ENCODE measurements at places on chromosomes 11 and 22.
A peak's percentile ranks its signal among the peaks of the same experiment; 100 is the strongest.

DNA sequence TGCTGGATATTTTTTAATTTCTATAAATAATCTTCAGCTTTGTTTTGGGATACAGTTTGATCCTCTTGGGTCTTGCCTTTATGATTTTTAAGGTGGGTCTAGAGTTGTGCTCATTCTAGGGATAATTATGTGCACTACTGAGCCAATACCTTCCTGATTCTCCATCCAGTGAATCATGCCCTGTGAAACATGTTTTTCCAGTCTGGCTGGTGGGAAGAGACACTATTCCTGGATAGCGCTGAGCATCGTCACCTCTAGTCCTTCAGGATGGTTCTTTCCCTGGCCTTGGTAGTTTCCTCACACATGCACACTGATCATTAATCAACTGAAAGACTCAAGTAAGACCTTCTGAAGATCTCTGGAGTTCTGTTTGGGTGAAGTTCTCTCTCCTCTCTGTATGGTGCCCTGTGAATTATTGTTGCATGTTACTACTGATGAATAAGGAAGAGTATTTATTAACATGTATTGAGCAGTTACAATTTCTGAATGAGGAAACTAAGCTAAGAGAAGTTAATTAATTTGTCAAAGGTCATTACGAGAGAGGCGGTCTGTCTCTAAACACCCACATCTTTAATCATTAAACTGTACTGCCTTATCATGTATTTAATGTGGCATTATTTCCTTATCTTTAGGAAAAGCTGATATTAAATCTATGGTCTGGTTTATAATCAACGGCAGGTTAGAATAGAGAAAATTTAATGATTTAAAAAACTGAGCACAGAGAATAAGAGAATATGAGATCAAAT lies 39.1 kb upstream of the LIPT2 start:
- no peak for DNase-seq

DNA sequence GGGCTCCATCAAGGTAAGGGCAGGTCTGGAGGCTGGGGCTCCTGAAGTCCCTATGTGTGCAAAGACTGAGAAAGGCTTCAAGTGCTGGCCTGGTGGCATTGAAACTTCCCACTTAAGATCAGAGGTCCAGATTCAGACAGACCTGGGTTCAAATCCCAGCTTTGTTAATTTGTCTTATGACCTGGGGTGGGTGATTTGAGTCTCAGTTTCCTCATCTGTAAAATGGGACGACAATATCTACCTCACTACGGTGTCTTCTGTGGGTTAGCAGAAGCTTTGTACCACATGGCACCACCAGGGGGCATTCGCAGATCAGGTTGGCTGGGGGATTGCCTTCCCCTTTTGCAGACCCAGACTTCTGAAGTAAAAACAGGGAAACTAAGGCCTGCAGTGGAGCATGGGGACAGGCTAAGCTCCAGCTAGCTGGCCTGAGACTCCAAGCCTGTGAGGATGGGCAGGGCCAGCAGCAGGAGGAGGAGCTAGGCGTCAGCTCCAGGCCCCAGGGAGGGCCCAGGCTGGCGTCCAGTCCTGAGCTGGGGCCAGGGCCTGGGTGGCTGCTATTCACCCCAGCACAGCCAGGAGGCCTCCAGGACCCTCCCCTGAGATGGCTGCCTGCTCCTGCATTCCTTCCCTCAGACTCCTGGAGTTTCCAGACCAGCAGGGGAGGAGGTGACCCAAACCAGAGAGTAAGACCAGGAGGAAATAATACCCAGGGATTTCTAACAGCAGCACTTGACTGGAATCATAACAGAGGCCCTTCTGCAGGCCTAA lies 1.5 kb downstream of the CASTOR1 start:
- DNase-seq: peak; percentile 80

- no peak for DNase-seq
Measured at GRCh38 chr11:514606-515005, 7.6 kb upstream of the RNH1 start.

GRCh38 chr11:18408558-18409291 lies 3.4 kb upstream of the LDHC start:
- no peak for DNase-seq

- peak; percentile 17 for DNase-seq
Measured at GRCh38 chr11:74453373-74453975, 13.9 kb downstream of the KCNE3 start.

DNA sequence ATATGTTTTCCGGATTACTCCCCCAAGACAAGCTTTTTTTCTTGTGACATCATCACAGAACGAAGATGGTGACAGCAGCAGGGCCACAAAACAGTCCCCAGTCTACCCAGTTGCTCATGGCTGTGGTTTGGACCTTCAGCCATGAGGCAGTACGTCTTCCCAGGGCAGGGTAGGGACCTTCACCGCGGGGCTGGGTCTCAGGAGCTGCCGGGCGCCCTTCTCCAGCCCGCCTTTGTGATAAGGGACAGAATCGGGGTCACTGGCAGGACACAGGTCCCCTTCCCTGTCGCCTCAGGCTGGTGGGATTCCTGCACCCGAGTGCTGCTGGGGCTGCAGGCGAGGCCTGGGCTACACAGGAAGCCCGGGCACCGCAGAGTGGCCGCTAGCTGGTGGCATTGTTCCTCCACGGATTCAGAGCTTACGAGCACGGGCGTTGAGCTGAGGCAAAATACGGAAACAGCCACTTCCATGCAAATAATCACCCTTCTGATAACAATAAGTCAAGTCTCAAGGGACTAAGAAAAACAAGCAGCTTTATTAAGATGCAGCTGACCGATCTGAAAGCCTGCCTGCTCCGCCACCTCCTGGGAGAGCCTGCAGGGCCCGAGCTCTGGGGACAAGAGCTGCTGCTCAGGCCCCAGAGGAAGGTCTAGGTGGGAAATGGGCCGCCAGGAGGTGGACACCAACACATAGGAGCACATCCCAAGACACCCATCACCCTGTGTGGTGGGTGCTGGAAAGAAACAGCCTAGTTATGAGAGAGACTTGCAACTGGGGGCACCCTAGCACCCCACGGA lies 12.3 kb downstream of the TBX1 start:
- DNase-seq: no peak

DNA sequence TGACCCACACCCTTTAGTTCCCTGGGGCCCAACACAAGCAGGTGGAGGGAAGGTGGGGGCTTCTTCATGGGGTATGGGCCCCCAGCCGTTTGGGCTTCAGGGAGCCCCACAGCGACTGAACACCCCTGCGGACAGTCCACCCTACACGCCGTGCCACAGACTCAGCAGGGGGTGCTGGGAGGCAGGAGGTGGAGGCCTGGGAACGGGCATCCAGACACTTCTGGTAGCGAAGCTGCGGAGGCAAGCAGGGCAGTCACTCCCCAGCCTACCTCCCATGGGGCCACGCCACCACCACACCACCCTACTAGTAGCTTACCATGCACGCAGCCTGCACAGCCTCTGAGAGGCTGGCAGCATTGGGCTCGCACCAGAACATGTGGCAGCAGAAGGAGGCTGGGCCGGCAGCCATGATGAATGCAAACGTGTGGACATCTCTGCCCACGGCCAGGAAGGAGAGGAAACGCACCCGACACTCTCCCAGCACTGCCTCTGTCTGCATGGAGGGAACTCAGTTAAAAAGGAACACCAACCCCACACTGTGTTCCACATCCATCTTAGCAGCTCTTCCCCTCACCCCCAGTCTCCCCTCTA lies 5.3 kb downstream of the SMPD1 start:
- DNase-seq: no peak

- DNase-seq: no peak
Measured at GRCh38 chr11:125627236-125627910, 2.4 kb downstream of the CHEK1 start.

- DNase-seq: no peak
Measured at GRCh38 chr11:35606206-35606605, 12.1 kb upstream of the FJX1 start.

GRCh38 chr11:62553080-62553838 lies 6.7 kb upstream of the AHNAK start:
- DNase-seq: peak; percentile 97

DNA sequence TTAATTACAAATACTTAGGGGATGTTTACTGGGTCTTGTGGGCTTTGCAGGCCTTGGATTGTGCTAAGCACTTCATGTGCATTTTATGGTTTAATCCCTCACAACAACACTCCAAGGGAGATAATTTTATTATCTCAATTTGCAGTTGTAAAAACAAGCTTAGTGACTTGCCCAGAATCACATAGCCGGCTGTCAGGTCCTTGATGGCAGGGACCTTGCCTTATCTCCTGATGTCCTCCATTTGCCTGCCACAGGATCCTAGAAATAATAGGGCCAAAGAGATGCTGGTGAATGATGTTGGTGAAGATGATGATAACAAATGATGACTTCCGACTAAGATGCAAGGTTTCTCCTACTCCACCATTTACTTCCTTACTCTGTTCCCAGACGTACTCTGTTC lies 385.4 kb downstream of the TMEM135 start:
- DNase-seq: no peak

DNA sequence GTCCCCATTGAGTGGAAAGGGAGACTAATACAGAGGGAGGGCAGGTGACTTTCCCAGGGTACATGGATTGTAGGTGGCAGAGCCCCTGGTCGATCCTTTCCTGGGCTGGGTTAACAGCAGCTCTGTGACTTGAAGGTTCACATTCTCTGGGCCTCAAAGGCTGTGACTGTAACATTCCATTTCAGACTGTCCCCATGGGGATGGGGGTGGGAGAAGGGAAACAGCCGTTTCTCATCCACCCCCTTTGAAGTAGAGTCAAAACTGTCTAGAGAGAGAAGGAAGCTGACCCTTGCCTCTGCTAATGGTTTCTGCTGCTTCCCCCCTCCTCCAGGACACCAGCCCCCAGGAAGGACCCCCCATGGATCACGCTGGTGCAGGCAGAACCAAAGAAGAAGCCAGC lies 19.2 kb downstream of the MICALL1 start:
- DNase-seq: no peak

DNA sequence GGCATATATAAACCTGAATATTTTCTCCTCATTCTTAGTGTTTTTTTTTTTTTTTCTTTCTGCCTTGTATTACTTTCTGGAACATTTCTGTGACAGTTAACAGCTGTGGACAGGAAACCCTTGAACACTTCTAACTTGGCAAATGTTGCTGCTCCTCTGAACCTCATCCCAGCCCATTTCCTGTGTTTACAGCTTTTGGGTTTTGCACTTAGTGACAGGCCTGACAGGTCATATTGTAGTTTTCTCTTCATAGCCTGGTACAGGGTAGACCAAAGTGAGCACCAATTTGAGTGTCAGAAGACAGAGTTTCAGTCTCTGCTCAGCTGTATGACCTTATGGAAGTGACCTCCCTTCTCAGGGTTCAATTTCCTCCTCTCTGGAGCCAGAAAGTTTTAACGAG lies 91.6 kb downstream of the STIM1 start:
- no peak for DNase-seq

DNA sequence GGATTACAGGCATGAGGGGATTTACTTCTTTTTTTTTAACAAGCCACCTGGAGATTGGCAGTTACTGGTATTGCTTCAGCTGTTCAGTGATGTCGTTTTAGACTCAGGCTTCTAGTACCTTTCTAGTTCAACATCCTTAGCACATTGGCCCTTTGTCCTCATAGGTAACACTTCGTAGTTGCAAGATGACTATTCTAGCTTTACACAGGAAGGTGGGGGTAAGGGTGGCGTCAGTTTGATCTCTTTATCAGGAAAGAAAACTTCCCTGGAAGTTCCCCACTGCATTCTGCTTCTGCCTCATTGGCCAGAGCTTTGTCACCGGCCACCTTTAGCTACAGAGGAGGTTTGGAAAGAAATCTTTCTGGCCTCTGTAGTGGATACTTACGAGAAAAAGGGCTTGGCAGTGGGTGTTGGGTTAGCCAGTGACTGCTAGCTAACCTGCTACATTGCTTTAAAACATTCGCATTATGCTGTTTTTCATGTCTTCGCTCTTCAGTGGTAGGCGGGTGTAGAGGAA lies 40.7 kb downstream of the SFI1 start:
- peak; percentile 4 for DNase-seq

GRCh38 chr22:36315325-36315724 lies 62.4 kb downstream of the APOL1 start:
- DNase-seq: no peak

- DNase-seq: no peak
Measured at GRCh38 chr11:76267556-76267955, 61.3 kb upstream of the WNT11 start.
